Suprapubic skin (tissue), 4 donors: ENCODE measurements at places on chromosomes 1 and 21. TPM values are rescaled to one million over a fixed set of nuclear protein-coding genes. Genes with fewer than 3 reads are reported as not detected.
A peak's percentile ranks its signal among the peaks of the same experiment; 100 is the strongest.

- no peak for DNase-seq
- no peaks in the 10 kb centered on the region for H3K27me3 ChIP-seq
- H3K36me3 ChIP-seq = no peaks in the 10 kb centered on the region
- H3K27ac ChIP-seq = no peak overlapping the region
- H3K4me1 ChIP-seq = peaks cover 5% of the 10 kb centered on the region
Measured at GRCh38 chr1:43729816-43730463, 22.6 kb downstream of the ST3GAL3 start.

DNA sequence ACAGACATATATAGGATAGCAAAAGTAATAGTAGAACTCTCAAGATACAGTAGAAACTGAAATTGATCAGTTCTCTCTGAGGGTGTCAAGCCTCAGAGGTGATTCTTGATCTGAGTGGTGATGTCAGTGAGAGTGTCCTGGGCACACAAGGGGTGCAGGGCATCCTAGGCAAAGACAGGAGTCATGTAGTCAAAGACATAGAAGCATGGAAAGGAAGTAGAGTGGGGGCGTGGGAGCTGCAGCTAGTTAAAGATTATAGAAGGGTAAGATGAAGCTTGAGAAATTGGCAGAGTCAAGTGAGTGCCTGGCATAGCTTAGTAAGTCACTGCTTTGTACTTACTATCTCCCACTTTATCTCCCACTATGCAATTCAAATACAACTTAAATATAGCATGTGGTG is 22.8 kb downstream of the CDC7 start:
- no peaks in the 10 kb centered on the region for H3K36me3 ChIP-seq
- no peak overlapping the region for H3K4me3 ChIP-seq
- no peaks in the 10 kb centered on the region for H3K27me3 ChIP-seq

DNA sequence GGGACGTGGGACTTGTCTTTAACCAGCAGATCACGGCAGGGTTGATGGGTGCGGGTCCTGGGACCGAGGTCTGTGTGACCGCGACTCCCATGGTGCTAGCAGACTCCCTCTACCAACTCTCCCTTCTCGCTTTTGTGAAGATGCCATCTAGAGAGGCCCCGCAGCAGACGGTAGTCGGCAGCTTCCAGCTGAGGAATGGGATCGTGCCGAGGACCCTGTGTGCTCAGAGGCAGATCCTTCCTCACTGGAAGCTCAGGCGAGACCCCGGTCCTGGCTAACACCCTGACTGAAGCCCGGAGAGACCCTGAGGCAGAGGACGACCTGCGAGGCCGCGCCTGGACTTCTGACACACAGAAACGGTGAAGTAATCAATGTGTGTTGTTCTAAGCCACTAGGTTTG is 12.5 kb upstream of the SPATC1L start:
- no peaks in the 10 kb centered on the region for H3K27me3 ChIP-seq
- H3K4me1 ChIP-seq = no peaks in the 10 kb centered on the region
- H3K27ac ChIP-seq = no peak overlapping the region
- no peak overlapping the region for H3K4me3 ChIP-seq
- peaks cover 85% of the 10 kb centered on the region for H3K36me3 ChIP-seq
- DNase-seq = peak; percentile 55

DNA sequence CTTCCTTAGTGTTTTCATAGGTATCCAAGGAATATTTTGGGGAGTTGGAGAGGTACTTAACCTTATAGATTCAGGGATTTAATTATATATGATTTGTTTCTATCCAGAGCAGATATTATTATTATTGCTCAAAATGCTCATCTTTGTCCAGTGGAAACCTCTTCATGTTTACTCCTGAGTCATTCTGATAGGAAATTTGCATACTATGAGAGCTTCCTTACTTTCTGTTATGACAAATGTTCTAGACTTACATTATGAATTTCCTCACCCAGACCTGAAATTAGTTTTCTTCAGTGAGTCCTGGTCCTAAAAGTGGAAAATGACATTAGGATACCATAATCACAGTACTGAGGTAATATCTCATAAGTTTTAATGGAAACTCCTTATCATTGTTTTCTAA is 57.5 kb upstream of the PLPPR5 start:
- no peaks in the 10 kb centered on the region for H3K36me3 ChIP-seq
- H3K4me3 ChIP-seq = no peak overlapping the region
- H3K4me1 ChIP-seq = no peaks in the 10 kb centered on the region
- H3K27ac ChIP-seq = no peak overlapping the region

TMEM125 gene
- 27.1 TPM for total RNA-seq

DNA sequence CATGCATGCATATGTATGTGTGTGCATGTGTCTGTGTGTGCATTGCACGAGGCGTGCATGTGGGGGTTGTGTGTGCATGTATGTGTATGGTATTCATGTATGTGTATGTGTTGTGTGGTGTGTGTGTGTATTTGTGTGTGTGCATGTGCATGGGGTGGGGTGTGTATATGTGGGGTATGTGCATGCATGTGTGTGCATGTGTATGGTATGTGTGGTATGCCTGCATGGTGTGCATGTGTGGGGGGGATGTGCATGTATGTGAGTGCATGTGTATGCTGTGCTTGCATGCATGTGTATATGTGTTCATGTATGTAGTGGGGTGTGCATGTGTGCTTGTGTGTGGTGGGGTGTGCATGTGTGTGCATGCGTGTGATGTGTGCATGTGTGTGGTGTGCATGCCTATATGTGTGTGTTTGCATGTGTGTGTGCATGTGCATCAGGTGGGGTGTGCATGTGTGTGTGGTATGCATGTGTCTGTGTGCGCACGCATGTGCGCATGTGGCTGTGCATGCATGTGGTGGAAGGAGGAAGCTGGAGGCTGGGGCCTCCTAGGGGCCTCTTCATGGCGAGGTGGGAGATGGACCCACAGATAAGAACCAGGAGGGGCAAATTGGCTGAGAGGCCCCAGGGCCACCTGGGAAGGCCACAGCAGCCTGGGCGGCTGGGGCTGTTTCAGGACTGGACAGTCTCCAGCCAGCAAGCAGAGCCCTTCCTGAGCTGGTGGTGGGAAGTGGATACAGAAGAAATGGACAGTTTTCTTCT is 35.9 kb upstream of the ARF1 start:
- H3K27ac ChIP-seq = no peak overlapping the region
- H3K4me1 ChIP-seq = peaks cover 4% of the 10 kb centered on the region
- H3K4me3 ChIP-seq = no peak overlapping the region
- peaks cover 7% of the 10 kb centered on the region for H3K27me3 ChIP-seq
- no peaks in the 10 kb centered on the region for H3K36me3 ChIP-seq

- H3K36me3 ChIP-seq = no peaks in the 10 kb centered on the region
- no peaks in the 10 kb centered on the region for H3K27me3 ChIP-seq
- H3K27ac ChIP-seq = no peak overlapping the region
- no peak overlapping the region for H3K4me3 ChIP-seq
- DNase-seq = no peak
- no peaks in the 10 kb centered on the region for H3K4me1 ChIP-seq
Measured at GRCh38 chr1:163147019-163147418, 55.7 kb downstream of the RGS5 start.

- no peaks in the 10 kb centered on the region for H3K4me1 ChIP-seq
- no peak overlapping the region for H3K27ac ChIP-seq
- no peak overlapping the region for H3K4me3 ChIP-seq
- no peaks in the 10 kb centered on the region for H3K36me3 ChIP-seq
- DNase-seq = no peak
Measured at GRCh38 chr1:44110916-44111315, 7.7 kb upstream of the KLF17 start.

DNA sequence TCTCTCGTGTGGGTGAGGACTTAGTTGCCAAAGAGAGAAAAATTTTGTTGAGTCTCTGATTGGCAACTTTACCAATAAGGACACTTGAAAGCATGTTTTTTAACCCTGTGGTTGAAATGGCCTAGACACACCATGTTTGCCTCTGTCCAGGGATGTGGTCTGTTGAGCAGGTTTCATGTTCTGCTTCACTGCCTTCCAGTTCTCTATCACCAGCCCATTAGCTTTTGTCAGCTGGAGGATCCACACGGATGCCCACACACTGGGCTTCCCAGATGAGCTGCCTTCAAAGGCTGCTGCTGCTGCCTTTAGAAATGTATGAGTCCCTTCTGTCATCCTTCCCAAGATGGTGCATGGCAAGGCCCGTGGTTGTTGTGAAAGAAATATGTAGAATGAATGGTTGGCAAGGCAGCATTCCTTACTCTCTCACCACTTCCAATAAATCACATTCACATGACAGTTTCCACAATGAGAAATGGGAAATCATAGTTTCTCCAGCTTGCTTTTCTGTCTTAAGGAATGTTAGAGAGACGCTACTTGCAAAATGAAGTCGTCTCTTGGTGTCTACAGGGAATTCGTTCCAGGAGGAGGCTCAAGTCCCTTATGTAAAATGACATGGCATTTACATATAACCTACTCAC is 108.2 kb upstream of the SLC35F3 start:
- peaks cover 2% of the 10 kb centered on the region for H3K27me3 ChIP-seq
- no peak overlapping the region for H3K4me3 ChIP-seq
- H3K4me1 ChIP-seq = no peaks in the 10 kb centered on the region
- no peak overlapping the region for H3K27ac ChIP-seq
- DNase-seq = no peak
- no peaks in the 10 kb centered on the region for H3K36me3 ChIP-seq

- H3K4me3 ChIP-seq = no peak overlapping the region
- DNase-seq = no peak
- H3K36me3 ChIP-seq = no peaks in the 10 kb centered on the region
- peaks cover 19% of the 10 kb centered on the region for H3K4me1 ChIP-seq
- H3K27ac ChIP-seq = no peak overlapping the region
Measured at GRCh38 chr21:44513389-44514217, 26.4 kb downstream of the KRTAP10-1 start.

GRCh38 chr1:151673407-151673806 is 43.2 kb downstream of the CELF3 start:
- no peak overlapping the region for H3K4me3 ChIP-seq
- H3K27ac ChIP-seq = no peak overlapping the region
- peaks cover 26% of the 10 kb centered on the region for H3K36me3 ChIP-seq

RAB25 gene
- 238 TPM for total RNA-seq

TAF1A gene
- total RNA-seq = 3.9 TPM

NTMT2 gene
- not detected for total RNA-seq

DNA sequence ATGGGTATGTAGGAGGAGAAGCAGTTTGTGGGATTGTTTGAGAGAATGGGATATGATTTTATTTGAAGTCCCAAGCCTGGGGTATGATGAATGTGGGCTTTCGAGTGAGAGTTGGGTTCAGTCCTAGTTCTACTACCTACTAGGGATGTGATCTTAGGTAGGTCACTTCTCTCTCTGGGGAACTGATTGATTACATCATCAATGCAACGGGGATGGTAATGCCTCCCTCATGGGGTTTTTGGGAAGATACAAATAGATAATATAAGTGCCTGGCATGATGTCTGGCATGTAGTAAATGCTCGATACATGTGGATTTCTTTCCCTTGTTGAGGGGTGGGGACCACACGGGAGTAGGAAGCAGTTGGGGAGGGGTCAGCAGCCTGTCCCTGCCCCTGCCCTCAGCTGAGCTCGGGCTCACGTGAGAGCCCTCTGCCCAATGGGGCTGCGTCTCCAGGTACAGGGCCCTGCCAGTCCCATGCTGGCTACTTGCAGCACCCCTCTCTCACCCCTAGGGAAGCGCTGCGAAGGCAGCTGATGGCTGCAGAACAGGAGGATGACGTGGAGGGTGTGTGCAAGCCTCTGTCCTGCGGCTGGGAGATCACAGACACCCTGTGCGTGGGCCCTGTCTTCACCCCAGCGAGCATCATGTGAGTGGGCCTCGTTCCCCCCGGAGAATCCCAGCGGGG is 38.7 kb downstream of the AZIN2 start:
- H3K36me3 ChIP-seq = no peaks in the 10 kb centered on the region
- no peak overlapping the region for H3K4me3 ChIP-seq
- no peaks in the 10 kb centered on the region for H3K27me3 ChIP-seq
- no peak for DNase-seq
- no peak overlapping the region for H3K27ac ChIP-seq
- peaks cover 17% of the 10 kb centered on the region for H3K4me1 ChIP-seq

DNA sequence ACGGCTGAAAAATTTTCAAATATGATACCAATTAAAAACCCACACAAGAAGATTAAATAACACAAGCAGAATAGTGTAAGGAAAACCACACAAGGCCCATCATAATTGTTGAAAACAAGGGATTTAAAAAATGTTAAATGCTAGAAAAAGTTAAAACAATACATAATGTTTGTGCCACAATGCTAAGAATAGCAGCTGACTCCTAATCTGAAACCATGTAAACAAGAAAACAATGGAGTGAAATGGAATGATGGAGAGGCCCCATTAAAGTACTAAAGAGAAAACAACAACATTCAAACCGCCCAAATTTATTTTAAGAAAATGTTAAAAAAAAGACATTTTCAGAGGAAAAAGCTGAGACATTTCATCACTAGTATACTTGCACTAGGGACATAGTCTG is 663.6 kb upstream of the NCAM2 start:
- H3K27me3 ChIP-seq = no peaks in the 10 kb centered on the region
- H3K4me3 ChIP-seq = no peak overlapping the region
- H3K4me1 ChIP-seq = no peaks in the 10 kb centered on the region
- H3K27ac ChIP-seq = no peak overlapping the region

GRCh38 chr1:167687919-167688519 is 33.8 kb upstream of the MPZL1 start:
- no peak for DNase-seq
- peaks cover 7% of the 10 kb centered on the region for H3K36me3 ChIP-seq
- peaks cover 6% of the 10 kb centered on the region for H3K4me1 ChIP-seq

- peak overlapping the region; percentile 28 for H3K27ac ChIP-seq
- no peak overlapping the region for H3K4me3 ChIP-seq
Measured at GRCh38 chr1:19620786-19621185, 23.3 kb upstream of the NBL1 start.

- H3K27me3 ChIP-seq = peaks cover 16% of the 10 kb centered on the region
- H3K4me3 ChIP-seq = no peak overlapping the region
- peaks cover 20% of the 10 kb centered on the region for H3K4me1 ChIP-seq
- H3K36me3 ChIP-seq = no peaks in the 10 kb centered on the region
Measured at GRCh38 chr1:51341876-51342496, 11.6 kb upstream of the TTC39A start.

- DNase-seq = no peak
- H3K4me1 ChIP-seq = no peaks in the 10 kb centered on the region
- no peak overlapping the region for H3K27ac ChIP-seq
- H3K27me3 ChIP-seq = no peaks in the 10 kb centered on the region
Measured at GRCh38 chr1:84489766-84490165, 10.7 kb downstream of the RPF1 start.

DNA sequence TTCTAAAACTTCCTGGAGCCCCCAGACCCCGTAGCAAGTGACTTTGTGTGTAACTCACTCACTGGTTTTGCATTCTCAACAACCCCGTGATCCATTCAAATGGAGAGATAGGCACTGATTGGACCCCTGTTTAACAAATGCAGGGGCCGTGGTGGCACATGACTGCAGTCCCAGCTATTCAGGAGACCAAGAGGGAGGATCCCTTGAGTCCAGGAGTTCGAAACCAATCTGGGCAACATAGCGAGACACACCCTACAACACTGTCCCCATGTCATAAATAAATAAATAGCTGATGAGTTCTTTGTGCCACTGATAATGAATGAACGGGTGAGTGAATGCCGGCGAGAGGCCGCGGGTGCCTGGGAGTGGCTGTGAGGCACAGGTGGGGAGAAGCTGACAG is 59.4 kb upstream of the PAX7 start:
- no peak overlapping the region for H3K27ac ChIP-seq
- no peaks in the 10 kb centered on the region for H3K36me3 ChIP-seq
- H3K27me3 ChIP-seq = peaks cover 44% of the 10 kb centered on the region
- no peaks in the 10 kb centered on the region for H3K4me1 ChIP-seq

GRCh38 chr1:177249231-177249630 is 78.5 kb downstream of the BRINP2 start:
- H3K36me3 ChIP-seq = no peaks in the 10 kb centered on the region
- DNase-seq = no peak
- no peaks in the 10 kb centered on the region for H3K4me1 ChIP-seq
- no peak overlapping the region for H3K27ac ChIP-seq
